Fibroblast of mammary gland (primary cell): ENCODE measurements at places on chromosomes 11 and 22.

DNA sequence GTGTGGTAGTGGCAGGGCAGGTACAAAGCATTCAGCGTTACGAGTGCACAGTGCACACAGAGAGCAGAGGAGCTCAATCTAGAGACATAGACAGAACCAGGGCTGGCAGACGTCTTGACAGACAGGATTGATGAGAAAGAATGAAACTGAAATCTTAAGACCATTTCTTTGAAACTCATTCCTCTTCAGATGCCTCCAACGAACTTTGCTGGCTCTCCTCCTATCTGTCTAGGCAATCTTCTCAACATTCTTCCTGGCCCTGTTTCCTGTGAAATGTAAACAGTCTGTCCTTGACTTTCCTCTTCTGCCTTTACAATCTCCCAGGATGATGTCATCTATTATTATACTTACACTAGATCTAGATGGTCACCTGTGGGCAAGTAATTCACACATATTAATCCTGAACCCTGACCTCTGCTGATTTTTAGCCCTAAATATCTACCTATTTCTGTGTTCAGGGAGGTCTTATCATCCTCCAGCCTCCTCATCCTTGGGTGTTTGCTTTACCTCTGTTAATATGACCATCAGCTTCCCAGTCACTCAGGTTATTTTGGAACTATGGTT is 119.5 kb downstream of the ENTHD1 start:
- no peak for DNase-seq

GRCh38 chr11:19268909-19269308 is 28.2 kb upstream of the E2F8 start:
- DNase-seq: no peak

DNA sequence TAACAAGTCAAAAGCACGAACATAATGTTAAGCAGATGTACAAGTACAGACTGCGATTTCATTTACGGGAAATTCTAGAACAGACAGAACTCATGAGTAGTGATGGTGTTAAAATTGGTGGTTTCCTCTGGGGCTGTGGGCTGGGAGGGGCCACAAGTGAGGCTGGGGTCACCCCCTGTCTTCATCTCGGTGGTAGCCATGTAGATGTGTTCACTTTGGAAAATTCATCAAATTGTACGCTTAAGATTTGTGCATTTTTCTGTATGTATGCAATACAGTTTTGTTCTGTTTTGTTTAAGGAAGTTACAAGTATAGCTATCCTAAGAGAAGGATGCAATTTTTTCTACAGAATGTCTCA is 504 bp upstream of the ASCC2 start:
- DNase-seq: no peak

GRCh38 chr11:11148104-11148509 is 204.9 kb downstream of the CSNK2A3 start:
- peak; percentile 89 for DNase-seq

GRCh38 chr11:36308577-36308976 is 12.5 kb downstream of the PRR5L start:
- DNase-seq: no peak

GRCh38 chr11:116275635-116276034 is 497.2 kb downstream of the BUD13 start:
- DNase-seq: peak; percentile 5

DNA sequence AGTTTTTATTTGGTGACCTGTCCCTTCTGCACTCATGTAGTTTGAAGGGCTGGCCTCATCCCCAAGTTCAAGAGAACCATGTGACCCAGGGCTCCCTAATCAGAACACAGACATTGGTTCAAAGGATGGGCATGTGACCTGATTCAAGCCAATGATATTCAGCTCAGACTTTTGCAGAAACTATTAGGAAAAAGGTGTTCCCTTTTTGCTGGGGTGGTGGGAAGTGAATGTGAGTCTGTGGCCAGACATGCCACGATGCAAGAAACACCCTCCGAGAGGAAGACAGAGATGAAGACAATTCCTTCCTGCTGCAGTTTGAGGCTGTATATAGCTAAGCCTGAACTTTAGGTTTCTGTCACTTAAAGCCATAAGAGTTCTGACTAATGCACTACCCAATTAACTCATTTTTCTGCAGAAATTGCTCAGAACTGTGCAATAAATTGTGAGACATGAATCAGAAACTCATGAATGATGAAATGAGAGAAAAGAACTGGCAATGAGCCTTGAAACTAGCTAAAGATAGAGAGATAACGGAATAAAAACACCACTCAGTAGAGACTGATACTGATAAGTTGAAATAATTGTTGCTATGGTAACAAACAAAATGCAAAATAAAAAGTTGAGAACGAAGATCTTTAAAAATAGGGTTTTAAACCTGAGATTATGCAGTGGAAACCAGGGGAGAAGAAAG is 9.2 kb upstream of the MAPK1 start:
- DNase-seq: peak; percentile 73

- peak; percentile 73 for DNase-seq
Measured at GRCh38 chr22:40890881-40891280, 29.0 kb upstream of the DNAJB7 start.

DNA sequence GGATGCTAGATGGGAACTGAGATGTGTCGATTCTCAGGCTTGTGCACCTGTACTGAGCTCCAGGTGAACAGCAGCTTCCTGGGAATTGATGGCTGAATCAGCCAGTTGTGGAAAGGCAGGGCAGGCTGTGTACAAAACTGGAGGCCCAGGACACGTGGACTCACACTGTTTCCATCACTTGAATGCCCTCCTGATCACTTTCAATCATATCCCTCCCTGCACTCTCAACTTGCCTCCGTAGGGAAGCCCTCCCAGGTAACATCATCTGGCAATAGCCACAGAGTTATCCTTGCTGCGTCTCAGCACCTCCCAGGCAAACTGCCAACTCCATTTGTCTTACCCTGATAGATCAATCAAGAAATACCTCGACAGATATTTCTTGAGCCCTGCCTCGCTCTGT is 10.1 kb downstream of the FAM83F start:
- DNase-seq: no peak

- DNase-seq: peak; percentile 60
Measured at GRCh38 chr11:77130763-77131513, 2.9 kb downstream of the MYO7A start.

- DNase-seq: no peak
Measured at GRCh38 chr11:7543302-7543701, 29.5 kb downstream of the PPFIBP2 start.

DNA sequence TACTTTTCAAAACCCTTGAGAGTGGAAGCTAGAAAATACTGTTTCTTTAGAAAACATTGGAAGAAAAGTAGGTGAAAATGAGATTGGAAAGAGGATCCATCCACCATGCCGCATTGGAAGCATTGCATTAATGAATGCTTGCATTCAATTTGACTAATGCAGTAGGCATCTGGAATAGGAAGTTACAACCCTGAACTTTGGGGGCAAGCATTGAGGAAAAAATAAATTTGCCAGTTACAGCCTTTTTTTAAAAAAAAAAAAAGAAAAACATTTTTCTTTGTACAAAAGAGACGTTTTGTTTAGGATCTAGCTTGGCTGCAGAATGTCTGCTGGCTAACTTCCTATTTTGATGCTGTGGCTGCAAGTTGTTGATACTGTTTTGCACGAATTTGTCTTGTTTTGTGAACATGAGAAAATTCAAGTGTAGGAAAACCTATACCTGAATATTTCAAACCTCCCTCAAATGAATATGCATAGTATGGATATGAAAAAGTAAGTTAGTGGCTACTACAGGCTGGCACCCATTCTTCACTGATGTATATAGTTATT is 28.1 kb downstream of the RTN3 start:
- no peak for DNase-seq

- DNase-seq: peak; percentile 1
Measured at GRCh38 chr11:92826136-92826535, 143.3 kb upstream of the MTNR1B start.

DNA sequence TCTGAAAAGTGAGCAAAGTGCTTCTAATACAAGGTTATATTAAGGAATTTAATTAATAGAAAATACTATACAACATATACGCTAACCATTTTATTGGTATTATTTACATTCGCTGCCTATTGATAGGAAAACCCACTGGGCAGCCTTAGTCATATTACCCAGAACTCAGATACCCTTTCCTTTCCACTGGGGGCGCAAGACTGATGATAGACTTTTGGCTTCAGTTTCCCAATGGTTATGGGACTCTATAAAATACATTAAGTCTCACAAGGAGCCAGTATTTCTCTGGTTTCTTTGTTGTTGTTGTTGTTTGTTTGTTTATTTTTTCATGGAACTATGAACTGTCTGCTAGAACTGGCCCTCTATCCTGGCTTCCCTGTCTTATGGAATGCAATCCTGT is 471.1 kb upstream of the KIRREL3 start:
- DNase-seq: no peak

DNA sequence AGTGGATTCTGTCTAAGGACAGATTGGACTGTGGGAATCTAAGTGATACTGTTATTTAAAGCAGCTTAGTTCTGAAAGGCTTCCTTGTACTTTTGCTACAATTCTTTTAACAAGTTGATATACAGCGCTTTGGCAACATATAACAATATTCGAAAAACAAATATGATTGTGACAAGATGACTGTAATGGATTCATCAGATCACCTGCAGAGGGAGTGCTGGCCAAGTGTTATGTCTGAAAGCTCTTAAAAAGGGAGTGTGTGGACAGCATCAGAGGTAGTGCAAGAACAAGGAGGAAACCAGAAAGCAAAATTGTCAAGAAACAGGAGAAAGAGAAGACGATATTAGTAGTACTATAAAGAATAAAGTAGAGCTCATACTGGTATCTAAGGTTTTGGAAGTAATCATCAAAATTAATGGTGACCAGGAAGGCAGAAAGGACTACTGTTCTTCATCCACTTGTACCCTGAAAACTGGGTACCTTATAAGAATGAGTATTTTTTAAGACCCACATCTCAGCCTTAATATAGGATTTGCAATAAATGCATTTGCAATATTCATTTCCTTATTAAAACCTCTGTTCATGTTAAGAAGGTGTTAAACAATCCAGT is 1112.0 kb upstream of the CCDC90B start:
- peak; percentile 69 for DNase-seq

DNA sequence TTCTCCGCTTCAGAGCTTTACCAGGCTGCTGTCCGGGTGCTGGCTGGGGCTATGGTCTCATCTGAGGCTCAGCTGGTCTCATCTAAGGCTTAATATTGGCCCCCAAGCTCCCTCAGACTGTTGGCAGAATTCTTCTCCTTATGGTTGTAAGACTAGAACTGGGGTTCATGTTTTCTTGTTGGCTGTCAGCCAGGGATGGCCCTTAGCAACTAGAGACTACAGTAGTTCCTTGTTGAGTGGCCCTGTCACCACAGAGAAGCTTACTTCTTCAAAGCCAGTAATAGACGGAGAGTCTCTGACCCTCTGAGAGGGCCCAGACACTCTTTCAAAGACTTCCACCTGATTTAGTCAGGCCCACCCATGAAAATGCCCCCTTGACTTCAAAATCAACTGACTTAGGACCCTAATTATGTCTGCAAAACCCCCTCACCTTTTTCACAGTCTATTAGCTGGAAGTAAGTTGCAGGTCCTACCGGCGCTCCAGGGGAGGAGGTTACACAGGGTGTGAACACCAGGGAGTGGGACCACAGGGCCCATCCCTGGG is 24.2 kb upstream of the TREH start:
- no peak for DNase-seq

- DNase-seq: no peak
Measured at GRCh38 chr11:122717264-122717867, 61.8 kb downstream of the UBASH3B start.

DNA sequence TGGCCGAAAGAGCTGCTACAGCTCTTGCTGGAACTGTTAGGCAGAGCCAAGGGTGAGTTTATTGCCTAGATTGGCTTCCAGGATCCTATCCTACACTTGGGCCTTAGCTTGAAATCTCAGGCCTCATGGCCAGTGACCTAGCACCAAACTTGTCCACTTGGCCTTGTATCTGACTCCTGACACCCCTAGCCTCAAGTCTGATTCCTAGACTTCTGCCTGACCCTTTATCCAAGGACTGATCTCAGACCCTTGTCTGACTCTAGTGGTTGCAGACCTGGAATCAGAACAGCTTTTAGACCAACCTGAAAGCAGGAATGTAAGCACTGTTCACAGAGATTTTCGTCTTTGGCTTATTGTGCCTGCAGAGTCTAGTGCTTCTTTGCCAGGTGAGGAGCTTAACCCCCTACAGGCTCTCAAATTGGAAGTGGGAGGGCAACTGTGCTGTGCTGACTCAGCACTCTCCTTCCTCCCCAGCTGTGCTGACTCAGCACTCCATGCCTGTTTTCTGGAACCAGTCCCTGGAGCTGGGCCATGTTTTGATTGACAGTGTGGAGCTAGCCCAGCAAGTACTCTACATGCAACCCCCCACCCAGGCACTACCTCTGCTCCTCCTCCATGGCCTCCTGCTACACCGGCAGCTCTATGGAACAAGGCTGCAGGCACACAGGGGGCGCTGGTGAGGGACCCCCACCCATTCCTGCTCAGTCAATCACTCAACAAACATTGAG is 35.1 kb downstream of the RRP8 start:
- DNase-seq: peak; percentile 71

DNA sequence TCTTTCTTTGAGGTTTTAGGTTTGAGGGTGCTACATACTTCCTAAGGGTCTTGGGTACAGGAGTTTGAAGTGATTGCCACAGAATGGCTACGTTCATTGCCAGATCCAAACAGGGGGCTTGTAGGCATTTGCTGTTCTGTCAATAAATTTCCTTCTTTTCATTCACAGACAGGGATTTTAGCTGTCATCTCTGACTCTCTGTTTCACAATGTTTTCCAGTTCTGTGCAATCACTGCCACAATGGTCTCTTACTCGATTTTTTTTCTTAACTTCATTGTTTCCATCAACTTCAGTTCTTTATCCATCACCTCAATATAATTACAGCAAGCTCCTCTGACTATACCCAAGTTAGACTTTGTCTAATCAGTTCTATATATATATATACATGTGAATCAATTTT is 6.2 kb upstream of the HBD start:
- DNase-seq: no peak

- no peak for DNase-seq
Measured at GRCh38 chr11:15610881-15611280, 496.2 kb downstream of the INSC start.

DNA sequence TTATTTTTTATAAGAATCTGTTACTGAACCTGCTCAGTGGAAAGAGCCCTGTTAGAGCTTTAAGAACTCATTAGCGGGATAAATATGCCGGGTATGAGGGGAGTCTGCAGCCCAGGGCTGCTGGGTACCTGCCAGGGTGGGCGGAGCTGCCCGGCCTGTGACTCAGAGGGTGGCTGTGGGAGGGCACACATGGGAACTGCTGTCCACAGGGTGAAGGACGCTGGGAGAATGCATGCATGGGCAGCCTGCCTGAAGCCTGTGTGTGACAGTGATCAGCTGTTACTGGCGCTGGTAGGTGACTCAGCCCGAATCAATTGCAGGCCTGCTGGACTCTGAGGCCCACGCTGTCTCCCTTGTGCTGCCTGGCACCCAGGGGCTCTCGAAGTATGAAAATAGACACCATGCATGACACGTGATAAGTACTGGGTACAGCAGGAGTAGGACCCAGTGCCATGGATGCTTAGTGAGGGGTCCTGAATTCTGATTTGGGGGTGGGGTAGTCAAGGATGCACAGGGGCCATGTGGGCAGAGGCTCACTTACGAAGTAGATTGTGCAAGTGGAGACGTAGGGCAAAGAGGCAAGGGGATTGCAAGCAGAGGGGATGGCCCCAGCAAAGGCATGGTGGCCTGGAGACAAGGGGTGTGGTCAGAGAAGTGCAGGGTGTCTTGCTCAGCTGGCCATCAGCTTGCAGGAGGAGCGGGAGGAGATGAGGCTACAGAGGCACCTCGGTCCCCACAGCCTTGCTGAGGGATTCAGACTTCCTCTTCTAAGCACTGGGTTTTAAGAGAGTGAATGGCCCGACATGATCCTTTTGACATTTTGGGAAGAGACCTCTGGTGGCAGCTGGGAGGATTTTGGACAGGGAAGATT is 36.5 kb downstream of the GRIK4 start:
- peak; percentile 94 for DNase-seq
